Activated B cell treated with CpG ODN at 0.5 μM for 24 hours (primary cell): ENCODE measurements at places on chromosomes 5 and 9.

DNA sequence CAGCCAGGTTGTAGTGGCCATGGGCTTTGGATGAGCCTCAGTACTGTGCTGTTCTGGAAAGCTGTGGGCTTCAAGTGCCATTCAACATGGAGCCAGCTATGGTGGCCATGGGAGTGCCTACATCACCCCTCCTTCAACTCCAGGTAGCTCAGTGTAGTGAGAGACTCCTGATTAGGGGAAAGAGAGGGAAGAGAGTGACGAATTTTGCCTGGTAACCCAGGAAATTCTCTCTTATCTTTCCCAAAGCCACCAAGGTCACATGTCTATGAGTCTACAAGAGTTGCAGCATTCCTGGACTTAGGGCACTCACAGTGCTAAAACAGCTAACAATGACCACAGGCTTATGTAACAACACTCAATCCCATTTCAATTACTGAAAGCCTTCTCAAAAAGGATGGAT lies 81.7 kb upstream of the SPTLC1 start:
- DNase-seq, result no peak
- H3K27ac ChIP-seq, result no peak overlapping the region
- no peaks in the 10 kb centered on the region for H3K4me1 ChIP-seq
- peaks cover 7% of the 10 kb centered on the region for H3K27me3 ChIP-seq

DNA sequence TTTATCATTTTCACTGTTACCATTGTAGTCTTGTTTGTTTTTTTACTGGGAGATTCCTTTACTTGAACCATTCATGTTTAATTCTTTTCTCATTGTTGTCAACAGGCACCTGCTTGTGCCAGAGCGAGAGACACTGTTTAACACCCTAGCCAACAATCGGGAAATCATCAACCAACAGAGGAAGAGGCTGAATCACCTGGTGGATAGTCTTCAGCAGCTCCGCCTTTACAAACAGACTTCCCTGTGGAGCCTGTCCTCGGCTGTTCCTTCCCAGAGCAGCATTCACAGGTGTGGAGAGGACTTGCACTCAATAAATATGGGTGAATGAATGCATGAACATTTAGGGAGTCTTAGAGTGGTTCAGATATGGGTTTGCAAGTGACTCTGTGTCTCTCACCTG lies 37.5 kb downstream of the NUP214 start:
- no peak for DNase-seq
- H3K4me1 ChIP-seq, result no peaks in the 10 kb centered on the region
- H3K4me3 ChIP-seq, result no peak overlapping the region
- H3K27ac ChIP-seq, result no peak overlapping the region

DNA sequence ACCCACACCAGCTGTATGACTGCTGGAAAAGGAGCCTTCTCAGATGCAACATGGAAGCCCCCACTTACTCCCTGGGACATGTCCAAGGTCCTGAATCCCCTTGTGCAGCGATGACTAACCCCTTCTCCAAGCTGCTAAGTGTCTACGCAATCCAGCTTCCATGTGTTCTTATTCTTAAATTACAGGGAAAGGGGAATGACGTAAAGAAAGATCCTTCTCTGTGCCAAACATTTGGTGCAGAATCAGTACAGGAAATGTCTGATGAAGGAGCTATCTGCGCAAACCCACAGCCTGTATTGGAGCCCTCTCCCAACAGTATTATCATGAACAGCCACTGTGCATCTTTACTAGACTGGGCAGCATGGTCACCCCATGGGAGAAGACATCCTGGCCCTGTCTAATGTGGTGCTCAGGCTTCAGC lies 183.2 kb downstream of the FRMD3 start:
- no peak overlapping the region for H3K27ac ChIP-seq
- H3K27me3 ChIP-seq, result no peaks in the 10 kb centered on the region
- no peak overlapping the region for H3K4me3 ChIP-seq
- H3K4me1 ChIP-seq, result no peaks in the 10 kb centered on the region

GRCh38 chr5:171152382-171152781 lies 156.7 kb upstream of the TLX3 start:
- no peak overlapping the region for H3K4me3 ChIP-seq
- DNase-seq, result no peak
- H3K27me3 ChIP-seq, result peaks cover 7% of the 10 kb centered on the region

DNA sequence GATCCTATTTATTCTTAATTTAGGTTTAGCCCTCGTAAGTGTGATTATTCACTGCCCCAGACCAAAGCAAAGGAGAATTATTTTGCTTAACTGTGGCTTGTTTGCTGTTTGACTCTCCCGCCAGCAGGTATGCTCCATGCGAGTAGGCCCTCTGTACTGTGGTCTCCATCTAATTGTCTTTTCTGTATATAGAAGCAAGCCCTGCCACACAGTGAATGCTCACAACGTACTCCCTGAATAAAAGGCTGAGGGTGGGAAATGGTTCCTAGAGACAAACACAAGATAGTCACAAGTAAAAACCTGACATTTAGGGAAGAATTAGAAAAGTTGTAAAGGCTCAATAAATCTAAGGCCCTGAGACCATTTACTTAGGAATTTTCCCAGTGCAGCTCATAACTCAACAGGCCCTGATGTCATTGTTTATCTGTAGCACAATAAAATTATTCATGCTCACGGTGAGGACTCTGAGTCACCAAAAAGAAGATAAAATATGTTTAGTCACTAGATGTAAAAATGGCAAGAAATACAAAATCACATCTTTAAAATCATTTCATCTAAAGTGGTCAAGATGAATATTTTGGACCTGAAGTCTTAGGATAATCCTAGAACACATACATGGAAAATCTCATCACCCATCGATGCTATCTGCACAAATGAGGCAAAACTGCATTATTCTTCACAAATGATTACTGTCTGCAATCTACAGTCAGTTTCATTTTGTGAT lies 473.2 kb downstream of the ENC1 start:
- no peaks in the 10 kb centered on the region for H3K4me1 ChIP-seq
- H3K36me3 ChIP-seq, result no peaks in the 10 kb centered on the region

GRCh38 chr5:120252839-120253238 lies 211.3 kb upstream of the PRR16 start:
- no peak overlapping the region for H3K4me3 ChIP-seq
- H3K27me3 ChIP-seq, result no peaks in the 10 kb centered on the region
- H3K36me3 ChIP-seq, result no peaks in the 10 kb centered on the region
- peaks cover under 1% of the 10 kb centered on the region for H3K4me1 ChIP-seq
- DNase-seq, result no peak
- H3K27ac ChIP-seq, result no peak overlapping the region

GRCh38 chr9:77714077-77714549 lies 66.0 kb upstream of the GNA14 start:
- no peak for DNase-seq
- no peaks in the 10 kb centered on the region for H3K27me3 ChIP-seq
- H3K36me3 ChIP-seq, result no peaks in the 10 kb centered on the region
- H3K4me1 ChIP-seq, result peaks cover 17% of the 10 kb centered on the region

DNA sequence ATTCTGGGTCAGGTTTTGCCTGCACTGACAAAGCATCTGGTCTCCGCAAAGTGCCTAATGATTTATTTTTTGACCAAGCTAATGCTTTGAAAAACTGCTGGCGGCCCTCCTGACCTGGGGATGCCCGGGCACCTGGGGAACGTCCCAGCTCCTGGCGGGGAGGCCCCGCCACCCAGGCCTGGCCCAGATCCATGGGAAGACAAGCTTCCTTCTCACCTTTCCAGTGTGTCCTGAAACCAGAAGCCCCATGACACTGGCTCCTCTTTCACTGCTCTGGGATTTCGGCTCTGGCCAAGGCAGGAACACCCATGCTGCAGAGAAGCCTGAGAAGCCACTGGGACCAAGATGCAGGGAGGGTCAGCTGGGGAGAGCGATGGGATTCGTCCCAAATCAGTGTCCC lies 144.1 kb downstream of the SEC61B start:
- H3K27me3 ChIP-seq, result peaks cover 27% of the 10 kb centered on the region
- H3K36me3 ChIP-seq, result no peaks in the 10 kb centered on the region
- peaks cover 22% of the 10 kb centered on the region for H3K4me1 ChIP-seq
- H3K4me3 ChIP-seq, result no peak overlapping the region
- H3K27ac ChIP-seq, result no peak overlapping the region
- no peak for DNase-seq

- no peaks in the 10 kb centered on the region for H3K27me3 ChIP-seq
- H3K4me3 ChIP-seq, result no peak overlapping the region
- H3K4me1 ChIP-seq, result peaks cover 5% of the 10 kb centered on the region
- DNase-seq, result no peak
- H3K27ac ChIP-seq, result no peak overlapping the region
Measured at GRCh38 chr9:19286634-19287188, 56.2 kb downstream of the DENND4C start.

DNA sequence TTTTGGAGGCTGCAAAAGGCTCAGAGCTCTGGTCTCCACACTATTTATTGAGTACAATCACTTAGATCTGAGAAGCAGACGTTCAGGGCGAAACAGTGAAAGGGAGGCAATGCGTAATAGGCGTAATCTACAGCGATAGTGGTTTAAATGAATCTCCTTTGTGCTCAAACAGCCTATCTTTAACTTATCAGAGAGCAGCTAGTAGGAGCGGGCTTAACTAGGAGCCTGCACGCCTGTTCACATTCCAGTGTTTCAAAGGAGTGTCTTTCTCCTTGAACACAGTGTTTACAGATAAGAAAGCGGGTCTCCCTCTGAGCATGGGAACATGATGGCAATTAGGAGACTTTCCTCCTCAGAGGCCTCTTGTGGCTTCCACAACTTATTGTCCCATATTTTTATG lies 49.4 kb downstream of the AP3B1 start:
- no peak overlapping the region for H3K27ac ChIP-seq
- no peaks in the 10 kb centered on the region for H3K27me3 ChIP-seq
- H3K36me3 ChIP-seq, result peaks cover 19% of the 10 kb centered on the region
- no peaks in the 10 kb centered on the region for H3K4me1 ChIP-seq

- no peak for DNase-seq
- no peak overlapping the region for H3K27ac ChIP-seq
- no peaks in the 10 kb centered on the region for H3K27me3 ChIP-seq
- H3K4me3 ChIP-seq, result no peak overlapping the region
Measured at GRCh38 chr5:117072439-117072838, 497.8 kb upstream of the SEMA6A start.

- DNase-seq, result no peak
- H3K4me1 ChIP-seq, result no peaks in the 10 kb centered on the region
- no peak overlapping the region for H3K4me3 ChIP-seq
- H3K27me3 ChIP-seq, result peaks cover 16% of the 10 kb centered on the region
- H3K27ac ChIP-seq, result no peak overlapping the region
Measured at GRCh38 chr5:71734141-71734540, 15.1 kb downstream of the CARTPT start.

DNA sequence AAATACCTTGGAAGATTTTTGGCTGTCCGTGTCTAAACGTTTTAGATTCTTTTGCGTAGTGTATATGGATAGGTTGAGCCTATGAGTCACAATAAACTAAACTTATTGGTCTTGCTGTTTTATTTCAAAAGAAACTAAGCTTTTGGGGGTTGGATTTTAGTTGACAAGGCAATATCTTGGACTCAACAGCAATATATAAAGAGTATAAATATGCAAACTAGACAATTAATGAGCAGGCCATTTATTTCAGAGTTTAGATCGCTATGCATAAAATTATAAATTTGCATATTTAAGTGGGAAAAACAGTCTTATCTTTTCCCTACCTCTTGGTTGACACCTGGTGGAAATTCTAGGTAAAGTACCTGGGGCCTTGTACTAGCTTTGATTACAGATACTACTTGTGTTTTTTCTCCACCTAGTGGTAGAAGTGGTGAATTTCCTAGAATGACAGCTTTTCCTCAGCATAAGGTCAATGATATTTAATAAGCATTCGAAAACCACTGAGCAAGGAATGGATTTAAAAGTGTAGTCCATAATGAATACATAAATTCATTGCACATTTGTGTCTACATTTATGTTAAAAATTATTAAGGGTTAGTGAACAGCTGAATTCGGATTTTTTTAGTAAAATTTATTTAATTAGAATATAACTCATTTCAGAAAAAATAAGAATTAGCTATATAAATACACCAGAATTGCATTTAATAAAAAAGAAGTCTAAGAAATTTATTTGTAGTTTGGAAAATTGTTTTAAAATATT lies 1.7 kb upstream of the ARRDC3 start:
- peak overlapping the region; percentile 97 for H3K27ac ChIP-seq
- H3K4me1 ChIP-seq, result peaks cover 19% of the 10 kb centered on the region
- no peak for DNase-seq
- peaks cover 31% of the 10 kb centered on the region for H3K36me3 ChIP-seq
- no peaks in the 10 kb centered on the region for H3K27me3 ChIP-seq
- H3K4me3 ChIP-seq, result peak overlapping the region; percentile 93

DNA sequence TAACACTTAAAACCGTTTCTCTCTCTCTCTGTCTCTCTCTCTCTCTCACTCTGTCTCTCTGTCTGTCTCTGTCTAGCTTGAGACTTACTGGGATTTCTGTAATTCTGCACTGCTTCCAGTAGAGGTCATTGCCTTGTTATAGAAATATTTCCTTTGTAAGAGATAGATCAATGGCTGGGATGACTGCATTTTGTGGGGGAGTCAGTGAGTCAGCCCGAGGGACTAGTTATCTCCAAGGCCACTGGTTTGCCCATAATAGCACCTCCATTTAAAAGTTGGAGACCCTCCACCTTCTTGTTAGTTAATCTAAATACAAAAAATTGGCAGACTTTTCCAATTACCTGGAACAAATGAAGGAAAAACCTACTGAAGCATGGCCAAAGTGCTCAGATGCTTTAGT lies 547.2 kb downstream of the LRRC70 start:
- no peaks in the 10 kb centered on the region for H3K4me1 ChIP-seq
- no peak overlapping the region for H3K4me3 ChIP-seq
- H3K27me3 ChIP-seq, result no peaks in the 10 kb centered on the region
- no peak for DNase-seq
- H3K27ac ChIP-seq, result no peak overlapping the region
- H3K36me3 ChIP-seq, result no peaks in the 10 kb centered on the region

DNA sequence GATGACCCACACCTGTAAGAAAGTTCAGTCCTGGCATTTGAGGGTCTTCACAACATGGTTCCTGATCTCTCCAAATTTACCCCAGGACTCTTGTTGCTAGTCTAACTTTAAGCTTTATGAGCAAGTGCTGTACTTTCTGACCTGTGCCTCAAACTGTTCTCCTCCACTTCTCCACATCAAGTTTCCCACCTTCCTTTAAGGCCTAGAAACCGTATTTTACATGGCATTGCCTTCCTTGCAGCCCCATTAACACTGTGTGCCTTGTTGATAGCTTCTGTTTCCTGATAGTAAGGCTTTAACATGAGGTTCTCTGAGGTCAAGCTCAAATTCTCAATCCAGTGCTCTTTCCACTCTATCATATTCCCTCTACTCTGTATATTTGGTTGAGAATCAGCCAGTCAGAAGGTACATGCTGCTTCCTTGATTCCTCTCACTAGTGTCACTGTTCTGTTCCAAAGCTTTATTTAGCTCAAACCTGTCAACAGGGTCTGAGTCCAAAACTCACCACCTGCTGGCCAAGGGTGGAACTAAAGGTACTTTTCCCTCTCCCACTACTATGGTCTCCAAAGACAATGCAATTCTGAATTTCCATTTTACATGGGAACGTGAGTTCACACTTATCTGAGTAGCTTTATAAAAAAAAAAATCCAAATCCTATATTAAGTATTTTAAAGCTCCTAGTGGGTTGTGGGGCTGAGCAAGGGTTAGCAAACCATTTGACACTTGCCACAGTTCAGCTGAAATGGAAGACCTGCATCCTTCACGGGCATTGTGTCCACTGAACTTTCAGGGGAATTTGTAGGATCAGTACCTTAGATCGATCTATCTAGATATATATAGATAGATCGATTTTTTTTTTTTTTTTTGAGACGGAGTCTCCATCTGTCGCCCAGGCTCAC lies 21.1 kb downstream of the VCP start:
- peaks cover 5% of the 10 kb centered on the region for H3K4me1 ChIP-seq
- H3K27me3 ChIP-seq, result no peaks in the 10 kb centered on the region
- no peak overlapping the region for H3K4me3 ChIP-seq
- DNase-seq, result no peak

- no peaks in the 10 kb centered on the region for H3K36me3 ChIP-seq
- H3K4me1 ChIP-seq, result peaks cover 12% of the 10 kb centered on the region
- no peak for DNase-seq
- H3K27me3 ChIP-seq, result no peaks in the 10 kb centered on the region
Measured at GRCh38 chr9:113898151-113898550, 22.0 kb downstream of the ZNF618 start.
